Liver (tissue), 10 donors: ENCODE measurements at places on chromosomes 16 and 17.

DNA sequence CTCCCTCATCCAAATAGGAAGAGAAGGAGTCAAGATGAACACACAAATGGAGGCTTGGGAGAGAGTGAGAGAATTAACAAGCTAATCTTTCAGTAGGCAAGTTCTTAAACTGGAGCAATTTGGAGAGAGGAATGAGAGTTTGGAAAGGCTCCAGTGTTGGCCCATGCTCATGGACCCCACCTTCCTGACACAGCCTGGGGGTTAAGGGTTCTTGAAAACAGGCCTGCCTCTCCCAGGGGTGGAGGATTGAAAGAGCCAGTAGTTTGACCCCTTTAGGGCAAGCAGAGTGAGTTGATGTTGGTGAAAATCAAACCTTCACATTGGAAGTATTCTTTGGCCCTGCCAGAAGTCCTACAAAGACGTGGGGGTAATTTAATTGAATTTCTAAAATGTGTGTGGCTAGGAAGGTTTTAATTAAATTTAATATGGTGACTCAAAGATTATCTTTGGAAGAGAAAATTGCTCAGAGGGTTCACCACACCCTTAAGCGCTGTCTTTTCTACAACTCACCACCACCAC is 5.8 kb downstream of the HOXB3 start:
- no peak for DNase-seq

- no peak for DNase-seq
These were observed 59.0 kb upstream of the TNRC6C start for GRCh38 chr17:77899498-77899897.

DNA sequence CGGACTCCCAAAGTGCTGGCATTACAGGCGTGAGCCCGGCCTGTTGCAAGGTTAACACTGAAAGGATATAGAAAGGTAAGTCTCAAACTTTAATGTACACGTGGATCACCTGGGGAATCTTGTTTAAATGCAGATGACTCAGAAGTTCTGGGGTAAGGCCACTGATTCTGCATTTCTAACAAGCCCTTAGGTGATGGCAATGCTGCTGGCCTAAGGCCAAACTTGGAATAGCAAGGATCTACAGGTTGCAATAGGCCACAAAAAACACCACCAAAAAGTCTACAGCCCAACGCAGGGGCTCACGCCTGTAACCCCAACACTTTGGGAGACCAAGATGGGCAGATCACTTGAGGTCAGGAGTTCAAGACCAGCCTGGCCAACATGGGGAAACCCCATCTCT is 4.2 kb downstream of the CMTM4 start:
- DNase-seq = no peak

DNA sequence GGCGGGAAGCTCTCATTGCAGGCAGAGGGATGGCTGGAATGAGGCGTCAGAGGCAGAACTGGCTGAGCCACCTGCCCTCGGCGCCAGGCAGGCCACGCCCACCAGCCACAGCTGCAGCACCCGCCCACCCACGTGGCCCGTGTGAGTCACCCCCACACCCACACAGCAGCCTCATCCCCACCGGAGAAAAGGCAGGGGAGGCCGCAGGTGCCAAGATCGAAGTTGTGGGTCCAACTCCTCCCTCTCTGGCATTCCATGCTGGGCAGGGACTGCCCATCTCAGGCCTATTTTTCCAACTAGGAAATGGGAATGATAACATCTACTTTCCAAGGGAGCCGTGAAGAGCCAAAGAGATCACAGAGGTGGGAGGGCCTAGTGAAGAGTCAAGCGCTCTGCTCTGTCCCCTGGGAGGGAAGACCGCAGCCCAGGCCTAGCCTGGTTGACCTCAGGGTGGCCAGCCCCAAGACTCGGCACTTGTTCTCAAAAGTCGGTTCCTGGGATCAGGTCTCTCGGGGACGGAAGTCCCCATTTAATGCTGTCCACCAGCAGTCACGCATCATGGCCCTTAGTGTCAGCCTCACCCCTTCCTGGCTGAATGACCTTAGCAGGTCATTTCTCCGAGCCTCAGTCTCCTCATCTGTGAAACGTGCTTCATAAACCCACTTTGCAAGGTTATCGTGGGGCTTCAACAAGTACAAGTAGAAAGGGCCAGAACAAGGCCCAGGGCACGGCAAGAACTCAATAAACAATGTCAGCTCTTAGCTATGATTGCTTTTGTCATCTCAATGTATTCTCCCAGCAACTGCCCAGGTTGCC is at the start of gene TRPV3:
TRPV3 (minus strand) TSS at position 45 of the 816 bp plus-strand sequence. CDS start 2,962 bp downstream, outside the sequence.
- DNase-seq = no peak

DNA sequence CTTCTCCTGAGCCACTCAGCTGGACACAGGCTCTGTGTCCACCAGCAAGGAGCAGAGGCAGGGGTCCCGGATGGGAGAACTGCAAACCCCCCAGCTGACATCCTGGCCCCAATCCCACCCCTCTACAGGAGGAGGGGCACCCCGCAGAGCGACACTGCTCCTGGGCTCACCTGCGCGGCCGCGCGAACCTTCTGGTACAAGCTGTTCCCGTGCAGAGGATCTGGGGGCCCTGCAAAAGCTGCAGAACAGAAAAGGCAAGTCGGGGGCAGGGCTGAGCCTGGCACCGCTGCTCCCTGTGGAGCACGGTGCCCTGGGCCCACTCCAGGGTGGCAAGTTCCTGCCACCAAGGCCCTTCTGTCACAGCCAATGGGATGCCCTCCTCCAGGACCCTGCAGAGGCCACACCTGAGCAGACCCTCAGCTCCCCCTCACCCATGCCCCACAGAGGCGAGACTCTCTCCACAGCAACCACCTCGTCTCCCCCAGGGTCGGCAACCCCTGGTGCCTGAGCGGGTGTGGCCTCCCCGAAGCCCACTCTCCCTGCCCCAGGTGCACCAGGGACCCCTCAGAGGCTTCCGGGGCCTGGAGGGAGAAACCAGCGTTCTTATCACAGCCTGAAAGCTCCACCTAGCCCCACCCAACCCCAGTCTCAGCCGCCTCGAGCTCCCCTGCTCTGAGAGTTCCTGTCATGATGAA is 4.9 kb downstream of the TEPSIN start:
- no peak for DNase-seq

GRCh38 chr17:40750391-40750790 is 4.7 kb downstream of the KRT25 start:
- DNase-seq = no peak
